Smooth muscle cell of the pulmonary artery (primary cell): ENCODE measurements at places on chromosomes 11 and 22. TPM values are rescaled to one million over a fixed set of nuclear protein-coding genes. Genes with fewer than 3 reads are reported as not detected.

The LINC01488 gene
- total RNA-seq, result not detected in 2 replicates

The C1QTNF4 gene
- 0.07 and 0.17 TPM in 2 replicates for total RNA-seq

The CHRM4 gene
- 0.07 and 0.23 TPM in 2 replicates for total RNA-seq

The MSANTD2 gene
- total RNA-seq, result 7.8 and 7.9 TPM in 2 replicates

The TUBA8 gene
- total RNA-seq, result 0.23 and 0.72 TPM in 2 replicates

The OR52I1 gene
- not detected in 2 replicates for total RNA-seq

The APOBEC3B gene
- 0.30 and 2.0 TPM in 2 replicates for total RNA-seq

The RASD2 gene
- 0.65 and 2.7 TPM in 2 replicates for total RNA-seq

The MAPK8IP1 gene
- 5.8 and 6.5 TPM in 2 replicates for total RNA-seq

The MS4A15 gene
- not detected in 2 replicates for total RNA-seq

The MS4A14 gene
- total RNA-seq, result not detected in 2 replicates

The PANX2 gene
- total RNA-seq, result 2.0 and 2.1 TPM in 2 replicates

The OR8D1 gene
- not detected in 2 replicates for total RNA-seq

The LDHAL6A gene
- total RNA-seq, result not detected in 2 replicates

The KRTAP5-8 gene
- total RNA-seq, result not detected in 2 replicates

The SLC5A12 gene
- total RNA-seq, result not detected in 2 replicates

The RAB36 gene
- total RNA-seq, result 3.8 and 4.8 TPM in 2 replicates

The LRRC74B gene
- 0.07 TPM in 1 of 2 replicates, not detected in the other for total RNA-seq

The B3GAT3 gene
- 48.9 and 82.7 TPM in 2 replicates for total RNA-seq

The P2RX3 gene
- not detected in 2 replicates for total RNA-seq

The MRGPRE gene
- 0.20 TPM in 1 of 2 replicates, not detected in the other for total RNA-seq

The CARD10 gene
- 0.91 and 3.4 TPM in 2 replicates for total RNA-seq

The RTN4RL2 gene
- 0.13 TPM in 1 of 2 replicates, not detected in the other for total RNA-seq

The IGF2 gene
- 0.07 and 0.10 TPM in 2 replicates for total RNA-seq

The MGAT3 gene
- 1.3 and 4.2 TPM in 2 replicates for total RNA-seq

The APOA5 gene
- not detected in 2 replicates for total RNA-seq

The SSRP1 gene
- 49.5 and 59.6 TPM in 2 replicates for total RNA-seq

The BAIAP2L2 gene
- total RNA-seq, result 0.39 and 0.69 TPM in 2 replicates

The H19 gene
- 11.4 and 65.2 TPM in 2 replicates for total RNA-seq

The CHORDC1 gene
- total RNA-seq, result 32.1 and 34.3 TPM in 2 replicates

The GGTLC2 gene
- not detected in 2 replicates for total RNA-seq

The SLC6A5 gene
- total RNA-seq, result not detected in 2 replicates

The OR8H3 gene
- not detected in 2 replicates for total RNA-seq

The KRTAP5-1 gene
- total RNA-seq, result not detected in 2 replicates

The ZP1 gene
- total RNA-seq, result 0.36 and 0.98 TPM in 2 replicates

The OR5D14 gene
- not detected in 2 replicates for total RNA-seq

The NEFH gene
- total RNA-seq, result 0.20 and 0.53 TPM in 2 replicates

The TMEM126B gene
- total RNA-seq, result 36.5 and 47.0 TPM in 2 replicates

The APOL5 gene
- total RNA-seq, result 0.46 TPM in 1 of 2 replicates, not detected in the other

The FIBIN gene
- total RNA-seq, result 15.4 and 28.8 TPM in 2 replicates

The OR4D5 gene
- total RNA-seq, result not detected in 2 replicates

The NLRP14 gene
- 0.07 and 0.10 TPM in 2 replicates for total RNA-seq

The OR52E8 gene
- total RNA-seq, result 0.13 TPM in 1 of 2 replicates, not detected in the other

The CYB561A3 gene
- total RNA-seq, result 51.8 and 71.0 TPM in 2 replicates

The SEC14L6 gene
- 0.20 and 0.40 TPM in 2 replicates for total RNA-seq

The ARHGAP32 gene
- 11.7 and 17.4 TPM in 2 replicates for total RNA-seq

The APLNR gene
- 0.03 and 0.39 TPM in 2 replicates for total RNA-seq

The POTEH gene
- not detected in 2 replicates for total RNA-seq

The OVOL1 gene
- not detected in 2 replicates for total RNA-seq

The FGF3 gene
- not detected in 2 replicates for total RNA-seq

The TNNT3 gene
- total RNA-seq, result 0.33 TPM in 1 of 2 replicates, not detected in the other
